GM23248 (cell line): ENCODE measurements at places on chromosomes 5 and 9. TPM values are rescaled to one million over a fixed set of nuclear protein-coding genes. Genes with fewer than 3 reads are reported as not detected.

DNA sequence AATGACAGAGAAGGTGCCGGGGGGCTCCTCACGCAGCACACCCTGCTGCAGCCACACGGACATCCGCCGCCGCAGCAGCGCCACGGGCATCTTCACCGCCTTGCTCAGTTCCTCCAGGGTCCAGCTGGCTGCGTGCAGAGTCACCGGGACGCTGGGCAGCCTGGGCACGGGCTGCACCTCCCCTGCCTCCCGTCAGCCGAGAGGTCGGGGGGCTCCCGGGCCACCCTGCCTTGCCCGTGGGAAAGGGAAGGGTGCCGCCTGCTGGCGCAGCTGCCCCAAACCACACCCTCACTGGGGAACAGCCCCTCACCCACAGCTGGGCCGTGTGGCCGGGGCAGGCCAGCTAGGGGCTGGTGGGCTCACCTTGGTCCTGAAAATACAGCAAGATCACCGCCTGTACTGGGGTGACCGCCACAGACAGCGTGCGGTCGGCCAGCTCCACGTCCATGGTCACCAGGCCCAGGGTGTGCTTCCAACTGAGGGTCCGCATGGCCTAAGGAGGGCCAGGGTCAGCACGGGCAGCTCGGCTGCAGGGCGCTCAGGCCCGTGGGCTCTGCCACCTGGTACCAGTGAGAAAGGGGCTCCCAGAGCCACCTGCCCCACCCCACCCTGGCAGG, 3.6 kb upstream of the TMEM210 start:
- H3K27ac ChIP-seq: no peak overlapping the region
- no peaks in the 10 kb centered on the region for H3K4me1 ChIP-seq
- DNase-seq: peak; percentile 7
- H3K27me3 ChIP-seq: peaks cover 2% of the 10 kb centered on the region
- H3K4me3 ChIP-seq: no peak overlapping the region

- no peak for DNase-seq
- H3K36me3 ChIP-seq: no peaks in the 10 kb centered on the region
- H3K27me3 ChIP-seq: no peaks in the 10 kb centered on the region
Measured at GRCh38 chr5:137233726-137234125, 265.4 kb downstream of the SPOCK1 start.

- no peaks in the 10 kb centered on the region for H3K36me3 ChIP-seq
- H3K27me3 ChIP-seq: no peaks in the 10 kb centered on the region
- H3K27ac ChIP-seq: no peak overlapping the region
- no peak for DNase-seq
- H3K4me1 ChIP-seq: no peaks in the 10 kb centered on the region
- no peak overlapping the region for H3K4me3 ChIP-seq
Measured at GRCh38 chr9:25010027-25010662, 464.4 kb upstream of the IZUMO3 start.

DNA sequence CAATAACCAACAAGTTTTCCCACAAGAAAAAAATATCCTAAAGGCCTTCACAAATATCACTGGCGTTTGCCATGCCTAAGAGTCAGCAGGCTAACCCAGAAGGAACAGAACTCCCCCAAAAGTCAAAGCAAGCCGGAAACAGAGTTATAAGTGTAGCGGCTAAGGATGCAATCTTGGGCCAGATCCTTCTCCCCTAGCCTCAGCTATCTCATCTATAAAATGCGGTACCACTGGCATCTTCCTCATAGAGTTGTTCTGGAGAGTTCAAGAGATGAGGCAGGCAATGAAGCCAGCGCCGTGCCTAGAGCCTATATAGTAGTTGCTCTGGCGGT, 632 bp downstream of the DPM2 start:
- no peak for DNase-seq
- no peaks in the 10 kb centered on the region for H3K27me3 ChIP-seq
- H3K4me3 ChIP-seq: peak overlapping the region; percentile 84
- peaks cover 26% of the 10 kb centered on the region for H3K4me1 ChIP-seq
- H3K27ac ChIP-seq: peak overlapping the region; percentile 55

GRCh38 chr5:176738637-176739250, 71.6 kb upstream of the UNC5A start:
- DNase-seq: no peak
- H3K27ac ChIP-seq: no peak overlapping the region
- H3K36me3 ChIP-seq: no peaks in the 10 kb centered on the region
- peaks cover 60% of the 10 kb centered on the region for H3K27me3 ChIP-seq

- peak; percentile 36 for DNase-seq
- no peaks in the 10 kb centered on the region for H3K36me3 ChIP-seq
- no peak overlapping the region for H3K27ac ChIP-seq
- no peaks in the 10 kb centered on the region for H3K4me1 ChIP-seq
- no peak overlapping the region for H3K4me3 ChIP-seq
Measured at GRCh38 chr5:95403996-95404395, 12.8 kb downstream of the FAM81B start.

The FLT4 gene
- not detected in 2 replicates for polyA plus RNA-seq

DNA sequence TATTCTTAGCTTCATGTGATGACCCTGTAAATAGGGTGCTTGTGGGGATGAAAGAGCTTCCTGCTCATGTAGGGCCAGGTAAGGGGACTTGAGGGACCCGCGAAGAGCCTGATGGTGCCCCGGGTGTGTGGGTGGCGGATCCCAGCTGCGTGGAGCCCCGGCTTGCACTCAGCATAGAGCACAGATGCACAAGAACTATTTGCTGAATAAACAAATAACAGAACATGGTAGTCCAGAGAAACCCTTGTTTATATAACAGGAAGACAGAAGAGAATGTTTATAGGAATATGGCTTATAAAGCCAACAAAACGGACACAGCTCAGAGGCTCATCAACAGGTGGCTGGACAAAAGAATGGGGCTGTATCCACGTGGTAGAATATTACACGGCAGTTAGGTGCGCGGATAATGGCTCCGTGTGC, 106.9 kb upstream of the COL5A1 start:
- H3K27ac ChIP-seq: no peak overlapping the region
- no peak overlapping the region for H3K4me3 ChIP-seq
- no peaks in the 10 kb centered on the region for H3K27me3 ChIP-seq
- H3K36me3 ChIP-seq: no peaks in the 10 kb centered on the region
- DNase-seq: no peak

The IL4 gene
- polyA plus RNA-seq: 0.34 TPM in 1 of 2 replicates, not detected in the other

The TTLL11 gene
- 5.0 and 5.1 TPM in 2 replicates for polyA plus RNA-seq

DNA sequence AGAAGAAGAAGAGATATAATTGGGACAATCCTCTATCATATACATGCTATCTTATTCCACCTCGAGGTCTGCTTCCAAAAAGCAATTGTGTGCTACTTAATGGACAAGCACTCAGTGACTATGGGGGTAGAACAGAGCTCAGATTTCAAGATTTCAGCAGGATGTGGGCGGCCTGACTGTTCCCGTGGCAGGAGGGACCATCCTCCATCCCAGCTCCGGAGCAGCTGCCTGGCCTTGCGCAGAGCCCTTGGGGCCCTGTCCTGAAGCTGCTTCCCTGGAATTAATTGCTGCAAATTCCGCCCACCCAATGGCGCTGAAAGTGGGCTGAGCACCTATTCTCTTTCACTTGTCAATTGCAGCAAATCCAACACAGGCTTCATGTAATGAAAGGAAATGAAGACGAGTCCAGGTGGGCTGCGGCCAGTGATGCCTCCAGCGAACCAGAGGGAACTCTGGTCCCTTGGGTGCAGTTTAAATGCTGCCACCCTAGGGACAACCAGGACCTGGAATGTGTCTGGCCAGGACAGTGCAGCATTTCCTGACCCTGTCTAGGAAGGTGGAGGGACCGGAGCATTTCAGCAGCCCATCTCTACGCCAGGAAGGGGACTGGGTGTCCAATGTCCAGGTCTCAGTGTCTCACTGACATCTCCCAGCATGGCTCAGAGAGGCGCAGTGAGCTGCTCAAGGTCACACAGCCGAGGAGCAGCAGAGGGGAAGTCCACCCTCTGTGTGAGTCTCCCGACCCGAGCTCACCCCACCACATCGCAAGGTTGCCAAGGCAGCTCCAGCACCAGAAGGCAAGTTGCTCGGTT, 50.5 kb upstream of the FCN1 start:
- H3K27me3 ChIP-seq: peaks cover 29% of the 10 kb centered on the region; the same call in 1 of the 2 replicates
- no peaks in the 10 kb centered on the region for H3K36me3 ChIP-seq
- DNase-seq: no peak

GRCh38 chr5:14057289-14057688, 85.9 kb upstream of the TRIO start:
- no peaks in the 10 kb centered on the region for H3K27me3 ChIP-seq
- no peak overlapping the region for H3K4me3 ChIP-seq
- no peaks in the 10 kb centered on the region for H3K36me3 ChIP-seq
- H3K27ac ChIP-seq: no peak overlapping the region

GRCh38 chr5:53010814-53011213, 21.7 kb downstream of the ITGA2 start:
- H3K27ac ChIP-seq: peak overlapping the region; percentile 73; the same call in 1 of the 2 replicates
- no peaks in the 10 kb centered on the region for H3K36me3 ChIP-seq
- DNase-seq: no peak
- no peak overlapping the region for H3K4me3 ChIP-seq
- H3K4me1 ChIP-seq: peaks cover 54% of the 10 kb centered on the region
- H3K27me3 ChIP-seq: no peaks in the 10 kb centered on the region

The ORM2 gene
- polyA plus RNA-seq: not detected in 2 replicates

DNA sequence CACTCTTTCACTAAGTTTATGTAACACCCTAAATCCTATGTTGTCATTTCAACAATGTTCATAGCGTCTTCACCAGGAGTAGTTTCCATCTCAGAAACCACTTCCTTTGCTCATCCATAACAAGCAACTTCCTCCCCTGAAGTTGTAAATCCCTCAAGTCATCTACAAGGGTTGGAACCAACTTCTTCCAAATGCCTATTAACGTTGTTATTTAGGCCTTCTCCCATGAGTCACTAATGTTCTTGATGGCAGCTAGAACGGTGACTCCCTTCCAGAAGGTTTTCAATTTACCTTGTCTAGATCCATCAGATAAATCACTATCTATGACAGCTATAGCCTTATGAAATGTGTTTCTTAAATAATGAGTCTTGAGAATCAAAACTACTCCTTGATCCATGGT, 73.3 kb upstream of the TARS1 start:
- H3K36me3 ChIP-seq: no peaks in the 10 kb centered on the region
- no peak overlapping the region for H3K27ac ChIP-seq
- no peak for DNase-seq
- no peak overlapping the region for H3K4me3 ChIP-seq

DNA sequence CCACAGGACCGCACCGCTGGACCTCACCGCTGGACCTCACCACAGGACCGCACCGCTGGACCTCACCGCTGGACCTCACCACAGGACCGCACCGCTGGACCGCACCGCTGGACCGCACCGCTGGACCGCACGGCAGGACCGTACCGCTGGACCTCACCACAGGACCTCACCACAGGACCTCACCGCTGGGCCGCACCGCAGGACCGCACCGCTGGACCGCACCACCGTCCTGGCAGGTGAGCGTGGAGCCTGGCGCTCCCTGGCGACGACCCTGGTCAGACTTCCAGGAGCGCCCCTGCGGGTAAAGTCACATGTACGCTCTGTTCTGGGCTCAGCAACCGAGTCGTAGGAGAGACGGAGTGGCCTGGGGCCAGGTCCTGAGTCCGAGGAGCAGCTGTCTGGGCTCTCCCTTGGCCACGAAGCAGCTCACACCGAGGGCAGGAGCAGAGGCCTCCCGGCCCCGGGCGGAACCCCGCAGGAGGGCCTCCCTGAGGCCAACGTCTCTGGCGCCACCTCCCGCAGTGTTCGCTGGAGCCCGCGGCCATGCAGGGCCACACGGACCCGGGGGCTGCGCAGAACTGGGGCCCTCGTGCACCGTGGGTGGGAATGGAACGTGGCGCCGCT, 30.5 kb downstream of the MRPL36 start:
- DNase-seq: no peak
- no peak overlapping the region for H3K4me3 ChIP-seq
- no peaks in the 10 kb centered on the region for H3K4me1 ChIP-seq
- H3K27me3 ChIP-seq: peaks cover 28% of the 10 kb centered on the region

The LCN9 gene
- not detected in 2 replicates for polyA plus RNA-seq

- H3K27ac ChIP-seq: no peak overlapping the region
- H3K4me3 ChIP-seq: no peak overlapping the region
- no peaks in the 10 kb centered on the region for H3K4me1 ChIP-seq
- H3K27me3 ChIP-seq: peaks cover 4% of the 10 kb centered on the region; the same call in 1 of the 2 replicates
- DNase-seq: no peak
Measured at GRCh38 chr5:170722316-170722715, 61.2 kb upstream of the GABRP start.

The CDC20B gene
- 0.20 TPM in 1 of 2 replicates, not detected in the other for polyA plus RNA-seq

DNA sequence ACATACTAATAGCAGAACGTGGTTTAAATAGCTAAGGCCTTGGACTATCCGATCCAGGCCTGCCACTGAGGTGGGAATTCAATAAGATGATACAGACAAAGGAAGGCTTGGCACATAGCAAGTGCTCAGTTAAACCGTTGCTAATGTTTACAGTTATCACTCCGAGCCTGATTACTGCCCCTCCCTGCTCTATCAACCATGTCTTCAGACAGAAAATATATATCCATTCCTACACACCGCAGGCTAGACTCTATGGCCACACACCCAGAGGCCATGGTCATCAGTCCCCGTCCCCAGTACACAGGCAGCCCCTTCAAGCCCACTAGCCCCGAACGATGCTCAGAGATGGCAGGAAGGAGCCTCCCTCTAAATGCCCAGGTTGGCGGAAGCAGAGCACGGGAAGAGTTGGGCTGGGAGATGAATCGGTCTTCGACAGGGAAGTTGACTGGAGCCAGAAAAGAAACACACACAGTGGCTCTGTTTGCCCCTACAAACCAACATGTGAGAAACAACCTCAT, 49.7 kb upstream of the STXBP1 start:
- no peak for DNase-seq
- peak overlapping the region; percentile 34; the same call in 1 of the 2 replicates for H3K4me3 ChIP-seq
- H3K27me3 ChIP-seq: no peaks in the 10 kb centered on the region
- peaks cover 24% of the 10 kb centered on the region for H3K36me3 ChIP-seq

DNA sequence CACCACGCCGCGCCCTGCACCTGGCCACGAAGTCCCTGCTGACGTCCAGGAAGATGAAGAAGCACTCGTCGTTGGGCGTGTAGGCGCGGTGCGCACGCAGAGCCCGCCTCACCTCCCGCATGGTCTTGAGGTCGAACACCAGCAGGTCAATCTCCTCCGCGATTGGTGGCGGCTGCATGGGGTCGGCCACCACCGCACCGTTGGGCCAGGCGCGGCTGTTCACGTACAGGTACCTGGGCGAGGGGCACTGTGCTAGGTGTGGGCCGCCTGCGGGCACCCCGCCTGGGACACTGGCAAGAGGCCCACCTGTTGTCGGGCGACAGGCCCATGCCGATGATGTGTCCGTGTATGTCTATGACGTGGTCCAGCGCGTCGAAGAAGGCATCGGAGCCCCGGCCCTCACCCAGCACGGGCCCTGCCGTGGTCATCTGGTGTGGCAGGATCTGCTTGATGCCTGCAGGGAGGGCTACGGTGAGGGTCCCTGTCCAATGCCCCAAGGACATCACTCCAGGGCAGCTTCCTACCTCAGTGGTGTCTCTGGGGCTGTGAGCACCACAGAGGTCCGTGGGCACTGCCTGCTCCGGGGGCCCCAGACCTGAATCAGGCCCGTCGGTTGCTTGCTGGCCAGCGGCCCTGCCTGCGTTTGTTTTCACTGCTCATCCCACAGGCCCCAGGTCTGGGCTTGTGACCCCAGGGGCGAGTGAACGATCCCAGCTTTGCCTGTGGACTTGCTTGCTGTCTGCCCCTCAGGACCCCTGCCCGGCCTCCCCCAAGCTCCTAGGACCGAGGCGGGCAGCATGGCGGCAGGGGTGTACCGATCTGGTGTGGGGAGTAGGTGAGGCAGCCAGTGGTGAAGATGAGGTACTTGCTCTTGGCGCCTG, 3.1 kb downstream of the FBXW5 start:
- no peak overlapping the region for H3K27ac ChIP-seq
- no peaks in the 10 kb centered on the region for H3K27me3 ChIP-seq
- DNase-seq: no peak
- peaks cover 16% of the 10 kb centered on the region; the same call in 1 of the 2 replicates for H3K36me3 ChIP-seq
- H3K4me3 ChIP-seq: no peak overlapping the region
